Body of pancreas (tissue), 4 donors: ENCODE measurements at places on chromosomes 4 and X. TPM values are rescaled to one million over a fixed set of nuclear protein-coding genes. Genes with fewer than 3 reads are reported as not detected.

NR3C2 gene
- total RNA-seq = 18.8 TPM

CPEB2 gene
- 8.0 TPM for total RNA-seq

PRMT9 gene
- total RNA-seq = 3.0 TPM

CXCL11 gene
- not detected for total RNA-seq

KLKB1 gene
- total RNA-seq = 2.6 TPM

RAB33A gene
- total RNA-seq = 0.78 TPM

SPANXB1 gene
- total RNA-seq = not detected
